ENCODE measurements at places on chromosomes 7 and 10.

DNA sequence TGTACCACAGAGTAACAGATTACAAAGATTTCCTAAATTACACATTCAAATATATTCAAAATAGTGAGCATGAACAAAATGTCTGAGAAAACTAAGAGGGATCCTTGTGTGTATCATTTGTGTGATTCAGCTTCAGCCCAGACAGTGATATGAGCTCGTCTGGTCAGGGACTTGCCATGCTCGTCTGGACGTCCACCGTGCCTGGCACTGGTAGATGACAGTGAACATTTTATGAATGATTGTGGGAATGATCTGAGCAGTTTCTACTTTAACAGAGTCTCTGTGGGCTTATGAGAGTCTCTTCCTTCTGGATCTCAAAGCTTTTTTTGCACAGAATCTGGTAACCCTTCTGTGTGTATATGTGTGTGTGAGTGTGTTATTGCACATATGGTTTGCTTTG is 34.2 kb upstream of the ANKRD2 start:
- DNase-seq: no peak

DNA sequence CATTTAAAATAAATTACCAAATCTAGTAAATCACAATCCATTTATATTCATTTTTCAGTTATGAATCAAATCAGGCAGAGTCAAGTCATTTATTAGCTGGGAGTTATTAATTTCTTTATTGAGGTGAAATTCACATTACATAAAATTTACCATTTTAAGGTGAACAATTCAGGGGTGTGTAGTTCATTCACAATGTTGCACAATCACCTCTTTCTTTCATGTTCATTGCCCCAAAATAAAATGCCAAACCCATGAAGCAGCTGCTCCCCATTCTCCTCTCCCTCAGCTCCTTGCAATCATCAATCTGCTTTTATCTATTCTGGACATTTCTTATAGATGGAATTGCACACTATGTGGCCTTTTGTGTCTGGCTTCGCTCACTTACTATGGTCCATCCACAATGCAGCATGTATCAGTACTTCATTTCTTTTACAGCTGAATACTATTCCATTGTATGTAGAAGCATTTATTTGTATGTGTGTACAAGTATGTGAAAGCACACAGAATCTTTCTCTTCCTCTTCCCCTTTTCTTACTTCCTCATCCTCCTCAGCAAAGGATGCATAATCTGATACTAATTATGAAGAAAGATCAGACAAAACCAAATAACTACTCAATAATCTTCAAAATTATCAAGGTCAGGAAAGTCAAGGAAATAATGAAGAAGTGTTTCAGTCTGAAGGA is 60.6 kb downstream of the LMBR1 start:
- no peak for DNase-seq

DNA sequence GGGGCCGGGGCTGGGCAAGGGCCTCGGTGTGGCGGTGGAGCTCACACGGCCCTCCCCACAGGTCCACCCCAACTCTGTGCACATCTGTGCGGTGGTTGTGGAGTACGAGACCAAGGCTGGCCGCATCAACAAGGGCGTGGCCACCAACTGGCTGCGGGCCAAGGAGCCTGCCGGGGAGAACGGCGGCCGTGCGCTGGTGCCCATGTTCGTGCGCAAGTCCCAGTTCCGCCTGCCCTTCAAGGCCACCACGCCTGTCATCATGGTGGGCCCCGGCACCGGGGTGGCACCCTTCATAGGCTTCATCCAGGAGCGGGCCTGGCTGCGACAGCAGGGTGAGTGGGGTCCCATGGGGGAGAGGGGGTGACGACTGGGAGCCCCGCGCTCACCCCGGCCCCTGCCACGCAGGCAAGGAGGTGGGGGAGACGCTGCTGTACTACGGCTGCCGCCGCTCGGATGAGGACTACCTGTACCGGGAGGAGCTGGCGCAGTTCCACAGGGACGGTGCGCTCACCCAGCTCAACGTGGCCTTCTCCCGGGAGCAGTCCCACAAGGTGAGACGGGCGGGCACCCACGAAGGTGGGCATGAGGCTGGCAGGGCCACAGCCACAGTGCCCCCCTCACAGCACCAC is 8.8 kb downstream of the TMEM120A start:
- no peak for DNase-seq

DNA sequence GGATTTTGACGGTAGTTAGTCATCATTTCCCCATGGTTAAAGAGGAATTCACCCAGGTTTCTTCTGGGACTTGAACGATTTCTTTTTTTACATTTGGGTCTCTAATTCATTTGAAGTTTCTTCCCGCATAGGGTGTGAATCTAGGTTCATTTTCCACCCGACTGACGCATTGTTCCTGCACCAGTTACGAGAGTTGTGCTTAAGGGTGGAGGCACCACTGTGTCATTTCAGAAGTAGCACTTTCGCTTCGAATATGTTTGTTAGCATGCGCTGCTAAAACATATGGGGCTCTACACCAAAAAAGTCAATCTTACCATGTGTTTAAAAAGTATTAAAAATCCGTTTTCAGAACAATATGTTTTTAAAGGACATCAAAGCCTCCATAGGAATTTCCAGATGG is 140.3 kb downstream of the VIPR2 start:
- no peak for DNase-seq

DNA sequence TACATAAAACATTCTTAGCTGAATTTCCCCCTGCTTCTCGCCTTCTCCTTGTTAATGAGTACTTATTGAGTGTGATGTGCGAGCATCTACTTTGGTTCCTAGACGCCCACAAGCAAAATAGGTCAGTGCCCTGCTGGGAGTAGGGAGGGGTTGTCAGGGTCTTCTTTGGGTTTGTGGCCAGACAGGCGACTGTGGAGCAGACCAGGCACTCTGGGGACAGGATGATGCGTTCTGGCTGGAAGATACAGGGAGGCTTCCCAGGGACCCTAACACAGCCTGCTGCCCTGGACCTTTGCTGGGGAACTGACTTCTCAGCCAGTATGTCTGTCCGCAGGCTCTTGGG is 227.2 kb downstream of the CUX1 start:
- no peak for DNase-seq
